ENCODE measurements at places on chromosomes 7 and 10.

DNA sequence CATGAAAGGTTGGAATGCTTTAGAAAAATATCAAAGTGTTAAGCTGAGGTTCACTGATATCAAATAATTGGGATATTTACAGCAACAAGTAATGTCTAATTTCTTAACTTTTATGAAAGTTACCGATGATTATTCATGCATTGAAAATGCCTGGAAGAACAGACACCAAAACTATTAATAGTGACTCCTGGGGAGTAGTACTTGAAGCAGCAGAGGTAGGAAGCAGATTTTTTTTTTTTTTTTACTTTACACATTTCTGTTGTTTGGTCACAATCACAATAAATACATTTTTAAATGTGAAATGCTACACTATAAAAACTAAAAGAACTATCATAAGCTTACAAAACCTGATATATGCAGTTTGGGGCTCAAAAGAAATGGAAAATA lies 70.5 kb upstream of the FGL2 start:
- DNase-seq, result no peak

DNA sequence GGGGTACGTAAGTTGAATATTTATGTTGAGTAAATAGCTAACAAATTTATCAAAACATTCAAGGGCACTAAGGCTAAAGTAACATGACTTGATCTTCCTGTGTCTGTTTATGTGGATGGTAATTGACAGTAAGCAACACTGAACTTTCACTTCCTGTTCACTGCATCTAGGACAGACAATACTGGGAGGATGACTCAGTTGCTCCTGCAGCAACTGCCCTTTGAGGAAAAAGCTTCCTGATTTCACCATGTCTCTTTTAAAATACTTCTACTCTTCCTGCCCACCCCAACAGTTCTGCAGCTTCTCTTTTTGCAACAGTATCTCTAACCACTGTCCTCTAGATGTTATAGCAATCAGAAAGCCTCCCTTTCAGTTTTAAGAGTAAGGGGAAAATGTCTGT lies 76.6 kb upstream of the HGF start:
- peak; percentile 49 for DNase-seq

DNA sequence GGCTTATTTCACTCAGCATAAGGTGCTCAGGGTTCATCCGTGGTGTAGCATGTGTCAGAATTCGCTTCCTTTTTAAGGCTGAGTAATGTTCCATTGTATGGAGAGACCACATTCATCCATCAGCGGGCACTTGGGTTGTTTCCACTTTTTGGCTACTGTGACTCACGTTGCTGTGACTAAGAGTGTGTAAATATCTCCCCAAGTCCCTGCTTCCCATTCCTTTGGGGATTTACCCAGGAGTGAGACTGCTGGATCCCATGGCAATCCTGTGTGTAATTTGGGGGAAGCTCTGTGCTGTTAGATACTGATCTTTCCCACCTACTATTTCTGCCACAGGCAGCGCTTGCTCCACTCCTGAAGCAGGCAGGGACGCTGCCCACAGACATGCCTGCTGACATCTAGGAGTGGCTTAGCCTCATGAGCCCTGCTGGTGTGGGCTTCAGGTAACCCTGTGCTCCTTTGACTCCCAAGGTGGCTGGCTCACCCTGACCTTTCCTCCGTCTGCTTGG lies 346.0 kb downstream of the FRMD4A start:
- DNase-seq, result peak; percentile 87

- DNase-seq, result no peak
Observed at GRCh38 chr7:89549768-89550167, 604.5 kb upstream of the STEAP1 start.

- DNase-seq, result peak; percentile 87
Observed at GRCh38 chr7:113099284-113099919, 12.8 kb upstream of the GPR85 start.

- no peak for DNase-seq
Observed at GRCh38 chr7:101173752-101174244, 6.3 kb downstream of the NAT16 start.

GRCh38 chr7:35695473-35695850 lies 527 bp upstream of the HERPUD2 start:
- DNase-seq, result no peak

DNA sequence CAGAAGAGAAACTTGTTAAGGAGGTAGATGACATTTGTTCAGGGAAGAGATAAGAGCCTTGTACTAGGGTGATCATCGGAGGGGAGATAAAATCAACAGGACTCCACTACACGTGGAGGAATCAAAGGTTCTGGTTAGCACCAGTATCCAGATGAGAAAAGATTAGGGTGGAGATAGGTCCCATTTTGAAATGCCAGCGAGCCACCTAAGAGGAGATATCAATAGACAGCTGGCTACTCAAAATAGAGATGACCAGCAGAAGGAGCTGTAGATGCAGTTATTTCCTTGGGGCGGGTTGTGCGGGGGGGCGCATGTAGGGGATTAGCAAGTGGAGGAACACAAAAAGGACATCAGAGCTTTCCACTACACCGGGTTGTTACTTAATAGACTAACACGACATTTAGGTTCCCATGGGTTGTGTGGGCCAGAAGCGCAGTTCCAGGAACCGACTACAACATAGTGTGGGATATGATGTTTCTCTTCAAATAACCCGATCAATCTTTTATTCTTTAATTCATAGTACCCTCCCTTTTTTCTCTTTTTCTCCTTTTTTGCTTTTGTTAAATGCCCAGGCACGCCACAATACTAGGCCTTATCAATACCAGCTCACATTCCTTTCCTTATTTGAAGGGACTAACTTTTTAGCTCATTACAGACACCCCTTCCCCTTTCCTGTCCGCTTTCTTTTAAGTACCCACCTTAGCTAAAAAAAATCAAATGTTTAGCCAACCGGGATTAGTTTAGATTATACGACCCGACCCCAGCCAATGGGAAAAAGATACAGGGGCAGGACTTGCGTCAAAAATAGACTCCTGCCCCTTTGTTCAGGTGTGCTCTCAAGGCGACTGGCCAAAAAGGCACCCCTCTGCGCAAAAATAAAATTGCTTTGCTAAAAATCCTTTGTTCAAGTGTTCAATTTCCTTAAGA lies 2.0 kb upstream of the KIF11 start:
- DNase-seq, result no peak

DNA sequence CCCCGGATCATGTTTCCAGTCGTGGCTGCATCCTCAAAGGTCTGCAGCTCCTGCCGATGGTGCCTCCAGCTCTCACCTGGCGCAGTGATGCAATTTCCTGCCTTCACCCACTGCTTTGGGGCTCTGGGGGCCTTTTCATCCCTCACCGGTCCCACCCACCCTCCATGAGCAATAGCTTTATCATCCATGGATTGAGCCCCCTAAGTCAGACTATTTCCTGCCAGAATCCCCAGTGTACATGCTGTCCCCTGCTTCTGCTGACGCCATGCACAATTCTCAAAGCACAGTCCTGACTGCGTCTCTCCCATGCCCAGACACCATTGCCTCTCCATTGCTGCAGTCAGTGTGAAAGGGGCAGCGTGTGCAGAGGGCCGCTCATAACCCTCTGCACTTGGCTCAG lies 49.7 kb downstream of the FAM241B start:
- no peak for DNase-seq

Data from foreskin keratinocyte (primary cell).